Mesenteric fat pad (tissue), 1 donor: ENCODE measurements at places on chromosomes 4 and X. TPM values are rescaled to one million over a fixed set of nuclear protein-coding genes. Genes with fewer than 3 reads are reported as not detected.
A peak's percentile ranks its signal among the peaks of the same experiment; 100 is the strongest.

DNA sequence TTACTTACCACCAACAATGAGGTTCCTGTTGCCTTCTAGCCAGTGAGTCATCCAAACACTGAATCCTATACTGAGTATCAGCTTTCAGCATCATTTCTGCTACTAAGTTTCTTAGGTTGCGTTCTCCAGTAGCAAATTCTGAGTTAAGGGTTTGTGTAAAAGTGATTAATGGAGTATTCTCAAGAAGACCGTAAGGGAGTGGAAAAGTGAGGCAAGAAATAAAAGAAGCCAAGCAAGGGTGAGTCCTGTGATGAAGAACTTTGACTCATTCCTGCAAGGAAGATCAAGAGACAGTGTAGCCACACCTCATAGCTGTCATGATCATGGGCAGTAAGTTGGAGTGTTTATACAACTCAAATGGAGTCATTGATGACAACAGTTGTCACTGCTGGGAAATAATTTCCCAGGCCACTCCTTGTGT is 446.2 kb downstream of the RAPGEF2 start:
- DNase-seq = no peak

The VCX3A gene
- not detected for total RNA-seq

- DNase-seq = peak; percentile 76
These were observed 1.8 kb downstream of the DCAF8L2 start for GRCh38 chrX:27591938-27592337.

- no peak for DNase-seq
These were observed 162.7 kb upstream of the MBNL3 start for GRCh38 chrX:132651421-132652086.

The PPP1R2C gene
- not detected for total RNA-seq

The CCSER1 gene
- total RNA-seq = 9.7 TPM
